Activated naive CD8-positive, alpha-beta T cell treated with anti-CD3 and anti-CD28 coated beads, Interleukin-2, amount 10 ng/mL, durations not matched to agents 7 days and 5 days (primary cell): ENCODE measurements at places on chromosomes 12 and 14. TPM values are rescaled to one million over a fixed set of nuclear protein-coding genes. Genes with fewer than 3 reads are reported as not detected.

The PTPRB gene
- total RNA-seq: not detected

The SLC6A12 gene
- not detected for total RNA-seq

- DNase-seq: no peak
These were observed 23.1 kb downstream of the MGAT4C start for GRCh38 chr12:86233126-86233525.

DNA sequence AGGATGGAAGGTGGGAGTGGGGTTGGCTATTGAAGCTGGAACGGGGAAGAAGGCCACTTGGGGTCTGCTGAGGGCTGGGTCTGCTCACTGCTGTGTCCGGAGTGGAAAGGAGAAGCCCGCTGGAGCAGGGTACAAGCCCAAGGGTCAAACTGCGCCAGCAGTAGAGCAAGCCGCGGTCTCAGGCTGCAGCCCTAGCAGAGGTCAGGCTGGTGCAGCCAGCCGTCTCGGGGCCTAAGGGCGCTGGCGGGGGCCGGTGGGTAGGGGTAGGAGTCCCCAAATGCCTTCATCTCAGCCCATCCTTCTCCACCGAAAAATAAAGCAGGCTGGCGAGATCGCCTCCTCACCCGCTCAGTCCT, 718 bp upstream of the JDP2 start:
- no peak for DNase-seq

The SPIC gene
- not detected for total RNA-seq

DNA sequence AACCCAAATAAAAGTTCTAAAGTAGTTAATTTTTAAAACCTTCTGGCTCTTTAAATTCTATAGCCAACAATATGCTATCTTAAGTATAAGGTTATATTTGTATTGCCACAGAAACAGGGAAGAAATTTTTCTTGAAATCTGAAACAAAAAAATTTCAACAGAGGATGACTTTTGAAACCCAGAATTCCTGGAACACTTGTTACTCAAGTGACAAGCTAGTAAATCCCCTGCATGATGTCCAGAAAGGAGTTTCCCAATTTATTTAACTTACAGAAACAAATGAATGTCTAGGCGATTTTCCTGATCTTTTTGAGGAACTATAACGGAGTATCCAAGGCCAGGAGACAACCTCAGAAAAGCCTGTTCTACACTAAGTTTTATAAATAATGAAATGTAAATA, 69.6 kb downstream of the SLC41A2 start:
- no peak for DNase-seq

The TC2N gene
- total RNA-seq: 181 TPM

DNA sequence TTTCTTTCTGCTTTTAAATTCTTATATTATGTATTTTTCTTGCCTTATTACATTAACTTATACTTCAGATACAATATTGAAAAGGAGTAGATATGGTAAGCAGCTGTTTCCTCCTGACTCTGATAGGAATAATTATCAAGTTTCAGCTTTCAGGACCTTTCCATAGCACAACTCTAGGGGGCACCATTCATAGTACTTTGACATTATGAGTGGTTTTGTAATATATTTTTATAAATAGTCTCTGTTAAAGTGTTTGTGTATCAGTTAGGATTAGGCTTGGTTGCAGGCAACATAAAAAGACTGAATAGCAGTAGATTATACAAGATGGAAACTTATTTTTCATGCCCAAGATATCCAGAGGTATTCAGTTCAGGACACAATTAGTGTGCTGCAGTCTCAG, 27.9 kb upstream of the PARP11 start:
- no peak for DNase-seq

The RASSF9 gene
- not detected for total RNA-seq

The KLHDC1 gene
- 5.6 TPM for total RNA-seq

GRCh38 chr14:101087614-101088394, 184.3 kb upstream of the RTL1 start:
- peak; percentile 9 for DNase-seq

The ADAMTS20 gene
- not detected for total RNA-seq

DNA sequence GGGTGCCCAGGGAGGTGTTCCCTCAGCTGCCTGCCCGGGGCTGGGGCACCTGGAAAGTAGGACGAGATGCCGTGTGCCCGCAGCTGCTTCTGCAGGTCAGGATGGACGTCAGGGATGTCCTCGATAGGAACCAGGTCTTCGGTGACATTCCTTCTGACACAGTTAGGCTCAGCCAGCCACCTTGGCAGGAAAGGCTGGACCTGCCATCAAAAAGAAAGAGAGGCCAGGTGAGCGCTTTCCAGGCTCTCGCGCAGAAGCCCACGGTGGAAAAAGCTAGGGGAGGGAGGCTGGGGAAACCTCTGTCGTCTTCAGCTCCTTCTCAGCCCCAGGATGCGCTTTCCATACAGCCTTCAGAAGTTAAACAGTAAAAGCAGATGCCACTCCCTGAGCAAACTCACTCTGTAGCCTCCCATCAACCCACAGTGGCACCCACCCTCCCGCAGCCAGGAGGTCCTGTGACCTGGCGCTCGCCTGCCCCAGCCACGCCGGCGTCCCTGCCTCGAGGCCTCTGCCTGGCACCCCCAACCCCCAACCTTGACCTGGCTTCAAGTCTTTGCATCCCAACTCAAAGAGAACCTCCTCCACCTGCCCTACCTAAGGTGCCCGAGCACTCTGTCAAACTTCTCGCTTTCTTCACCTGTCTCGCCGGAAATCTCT, 1.3 kb downstream of the DDX51 start:
- no peak for DNase-seq

GRCh38 chr12:969821-970220, 20.3 kb upstream of the RAD52 start:
- DNase-seq: no peak

GRCh38 chr14:41404126-41404525, 202.6 kb upstream of the LRFN5 start:
- DNase-seq: no peak

DNA sequence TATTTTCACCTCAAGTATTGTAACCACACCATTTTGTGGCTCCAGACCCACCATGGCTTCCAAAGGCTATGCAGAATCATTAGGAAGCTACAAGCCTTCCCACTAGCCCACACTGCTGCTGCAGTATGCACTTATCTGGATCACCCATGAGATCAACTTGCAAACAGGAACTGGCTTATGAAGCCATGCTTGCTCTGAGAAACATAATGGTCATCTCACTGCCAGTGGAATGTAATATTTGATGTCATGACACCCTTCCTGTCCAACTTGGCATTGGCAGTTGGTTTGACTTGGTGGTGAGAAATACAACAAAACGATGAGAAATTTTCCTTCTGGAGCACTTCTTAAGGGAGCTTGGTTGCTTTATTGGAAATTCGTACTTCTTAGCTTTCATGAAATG, 69.3 kb upstream of the FRMD6 start:
- no peak for DNase-seq

GRCh38 chr14:35940291-35940690, 114.2 kb downstream of the BRMS1L start:
- DNase-seq: no peak

The ACOT6 gene
- not detected for total RNA-seq

DNA sequence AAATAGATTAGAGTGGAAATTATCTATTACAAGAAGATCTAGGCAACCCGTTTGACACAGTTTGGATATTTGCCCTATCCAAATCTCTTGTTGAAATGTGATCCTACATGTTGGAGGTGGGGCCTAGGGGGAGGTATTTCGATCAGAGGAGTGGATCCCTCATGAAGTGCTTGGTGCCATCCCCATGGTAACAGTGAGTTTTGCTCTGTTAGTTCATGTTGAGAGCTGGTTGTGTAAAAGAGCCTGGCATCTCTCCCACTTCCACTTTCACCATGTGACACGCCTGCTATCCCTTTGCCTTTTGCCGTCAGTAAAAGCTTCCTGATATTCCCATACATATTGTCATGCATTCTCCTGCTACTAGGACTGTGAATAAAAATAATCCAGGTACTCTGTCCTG, 66.4 kb upstream of the FLRT2 start:
- DNase-seq: no peak

DNA sequence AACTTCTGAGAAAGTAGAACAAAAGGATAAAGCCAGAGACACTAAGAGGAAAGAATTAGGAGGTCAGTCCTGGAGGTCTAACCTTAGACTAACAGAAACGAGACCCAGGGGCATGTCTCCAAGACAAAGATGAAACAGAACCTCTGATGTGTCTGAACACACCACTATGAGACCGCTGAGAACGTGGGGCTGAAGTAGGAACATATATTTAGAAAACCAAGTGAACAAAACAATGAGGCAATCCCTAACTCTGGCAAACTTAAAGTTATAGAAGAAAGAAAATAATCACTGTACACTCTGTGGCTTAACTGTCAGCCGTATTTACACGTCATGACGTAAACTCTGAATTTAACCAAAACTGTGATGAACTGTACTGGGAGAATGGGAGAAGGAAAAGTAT, 17.9 kb downstream of the KCTD10 start:
- DNase-seq: no peak

DNA sequence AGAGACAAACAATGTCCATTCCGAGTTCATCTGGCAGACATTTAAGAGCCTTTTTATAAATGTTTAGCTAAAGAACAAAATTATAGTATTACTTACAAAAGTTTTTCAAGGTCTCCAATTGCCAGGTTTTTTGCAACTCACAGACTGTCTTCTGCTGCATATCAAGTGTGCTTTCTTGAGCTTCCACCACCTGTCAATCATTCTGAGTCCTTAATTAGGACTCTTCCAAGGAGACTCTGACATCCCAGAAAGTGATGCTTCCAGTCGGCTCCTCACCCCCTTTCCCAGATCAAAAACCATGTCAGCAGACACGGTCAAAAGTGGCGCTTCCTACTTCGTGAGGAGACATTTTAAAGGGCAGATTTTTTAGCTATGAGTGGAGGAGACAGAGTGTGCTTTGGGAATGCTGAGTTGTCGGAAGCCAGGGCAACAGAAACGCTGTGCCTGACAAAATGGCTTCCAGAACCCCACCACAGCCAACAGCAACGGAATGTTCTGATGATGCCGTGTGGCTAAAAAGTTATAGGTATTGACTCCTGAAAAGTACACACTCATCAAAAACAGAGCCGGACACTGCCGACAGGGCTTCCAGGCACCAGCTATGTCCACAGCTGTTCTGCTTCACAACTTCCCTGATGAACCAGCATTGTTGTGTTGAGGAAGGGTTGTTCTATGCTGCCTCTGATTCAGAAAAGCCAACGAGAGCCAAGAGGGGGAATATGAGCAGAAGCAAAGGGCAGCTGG, 116.1 kb upstream of the SLC35F4 start:
- no peak for DNase-seq

The C12orf60 gene
- 1.6 TPM for total RNA-seq

The KRT75 gene
- not detected for total RNA-seq

DNA sequence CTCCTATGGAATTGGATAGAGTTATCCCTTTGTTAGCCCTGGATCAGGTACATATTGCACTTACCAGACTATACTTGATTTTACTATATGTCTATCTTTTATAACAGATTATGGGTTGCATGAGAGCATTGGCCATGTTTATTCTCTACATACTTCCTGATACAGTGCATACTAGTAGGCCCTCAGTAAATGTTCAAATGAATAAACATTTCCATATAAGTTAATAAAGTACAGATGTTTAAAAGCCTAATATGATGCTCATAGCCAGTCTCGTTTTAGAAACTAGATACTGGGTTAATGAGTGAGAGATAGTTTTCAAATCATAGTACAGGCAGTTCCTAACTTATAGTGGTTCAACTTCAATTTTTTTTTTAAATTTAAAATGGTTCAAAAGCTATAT, 39.5 kb upstream of the TOMM20L start:
- no peak for DNase-seq

DNA sequence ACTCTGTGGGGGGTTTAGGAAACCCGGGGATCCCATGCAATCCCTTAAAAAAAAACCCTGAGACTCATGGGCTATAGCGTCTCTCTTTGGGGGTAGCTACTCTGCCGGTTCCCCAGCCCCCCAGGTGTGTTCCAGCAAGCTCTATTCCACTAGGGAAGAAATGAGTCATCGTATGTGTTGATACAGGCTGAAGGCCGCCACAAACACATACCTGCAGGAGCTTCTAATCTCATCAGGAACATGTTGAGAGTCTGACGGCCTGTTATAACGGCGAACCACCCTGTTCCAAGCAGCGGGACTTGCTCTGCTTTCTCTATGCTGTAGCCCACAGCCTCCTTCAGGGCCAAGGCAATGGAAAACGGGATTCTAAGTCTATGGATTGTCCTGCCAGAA, 977 bp upstream of the KRT5 start:
- DNase-seq: no peak

DNA sequence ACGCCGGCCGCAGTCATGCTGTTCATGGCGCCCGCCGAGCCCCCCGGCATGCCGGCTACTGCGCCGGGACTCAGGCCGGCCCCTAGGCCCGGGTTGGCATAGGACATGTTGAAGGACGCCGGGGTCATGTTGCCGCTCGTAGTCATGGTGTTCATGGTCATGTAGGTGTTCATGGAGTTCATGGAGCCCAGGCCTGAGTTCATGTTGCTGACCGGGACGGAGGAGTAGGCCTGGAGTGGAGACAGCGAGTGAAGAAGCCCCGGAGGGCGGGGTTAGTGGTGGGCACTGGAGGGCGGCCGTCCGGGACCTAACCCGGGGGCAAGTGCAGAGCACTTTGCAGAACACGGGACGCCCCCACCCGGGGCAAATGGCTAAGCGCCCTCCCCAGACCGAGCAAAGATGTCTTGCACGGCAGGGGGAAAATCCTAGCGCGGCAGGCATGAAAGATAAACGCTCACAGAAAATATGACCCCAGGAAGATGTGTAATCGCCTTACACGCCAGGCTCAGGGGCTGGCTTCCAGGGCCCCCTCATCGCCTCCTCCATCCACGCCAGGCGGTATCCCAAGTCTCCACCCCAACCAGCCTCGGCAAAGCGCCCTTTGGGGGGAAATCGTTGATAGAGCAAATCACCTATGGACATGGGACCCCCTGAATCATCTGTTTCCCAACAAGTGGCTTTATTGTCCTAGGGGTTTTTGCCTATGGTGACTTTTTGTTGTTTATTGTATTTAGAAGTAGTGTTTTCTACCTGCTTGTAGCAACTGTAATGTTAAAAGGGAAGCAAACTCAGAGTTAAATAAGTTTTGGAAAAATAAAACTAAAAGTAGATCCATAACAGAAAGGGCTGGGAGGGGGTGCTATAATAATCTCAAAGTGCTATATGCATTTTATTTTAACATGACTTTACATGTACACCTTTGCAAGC, 2.3 kb downstream of the FOXA1 start:
- DNase-seq: no peak

DNA sequence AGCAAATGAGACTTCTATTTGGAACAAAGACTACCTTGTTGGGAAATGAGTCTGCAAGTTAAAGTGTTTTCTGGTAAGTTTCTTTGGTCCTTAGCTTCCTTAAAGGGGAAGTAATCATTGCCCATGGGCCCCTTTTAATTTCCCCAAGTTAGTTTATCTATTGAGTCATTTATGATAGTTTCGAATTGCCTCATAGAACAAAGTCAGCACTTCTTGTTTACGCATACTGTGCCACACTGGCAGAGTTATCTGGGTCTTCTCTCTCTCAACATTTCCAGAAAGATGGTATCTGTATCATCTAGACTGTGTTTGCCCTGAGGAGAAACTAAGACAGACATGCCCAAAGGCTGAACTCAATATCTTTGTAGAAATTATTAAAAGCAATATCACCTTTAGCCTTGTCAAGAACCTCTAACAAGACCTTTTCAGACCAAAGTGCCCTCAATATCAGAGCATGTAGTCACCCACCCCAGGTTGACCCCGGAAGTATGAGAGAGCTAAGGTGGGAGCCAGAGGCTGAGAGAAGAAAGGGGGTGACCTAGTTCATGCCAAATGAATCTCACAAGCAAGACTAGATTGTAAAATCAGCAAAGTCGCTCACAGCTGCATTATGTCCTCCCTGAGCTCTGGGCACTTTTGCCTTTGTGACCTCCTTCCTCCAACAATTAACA, 40.0 kb downstream of the GPR65 start:
- no peak for DNase-seq

- no peak for DNase-seq
These were observed 83.5 kb downstream of the RIMBP2 start for GRCh38 chr12:130632642-130633041.

The NKX2-1 gene
- not detected for total RNA-seq
